CD4-positive, CD25-positive, alpha-beta regulatory T cell (primary cell): ENCODE measurements at places on chromosomes 2 and 18.

GRCh38 chr18:37836071-37836970 lies 270.7 kb upstream of the CELF4 start:
- DNase-seq, result no peak

DNA sequence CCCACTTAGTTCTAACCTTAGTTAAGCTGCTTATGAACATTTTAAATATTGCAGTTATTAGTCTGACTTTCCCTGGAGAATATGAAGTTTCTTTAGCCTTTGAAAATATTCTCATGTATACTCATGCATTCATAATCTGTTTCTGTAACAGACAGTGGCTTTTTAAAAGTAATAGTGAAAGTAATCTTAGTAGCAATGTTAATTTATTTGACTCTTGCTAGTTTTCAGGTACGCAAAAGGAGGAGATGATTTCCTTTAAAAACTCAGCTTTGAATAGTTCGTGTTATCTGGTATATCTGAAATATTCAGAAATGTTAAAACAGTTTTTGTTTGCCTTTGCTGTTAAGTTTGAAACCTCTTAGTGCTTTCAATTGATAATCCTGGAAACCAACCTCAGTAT lies 3.8 kb downstream of the ANKRD12 start:
- peak; percentile 41 for DNase-seq

- DNase-seq, result no peak
Observed at GRCh38 chr2:113060396-113060795, 1.4 kb downstream of the IL36RN start.

- DNase-seq, result no peak
Observed at GRCh38 chr2:174071321-174071720, 106.1 kb upstream of the SP3 start.

DNA sequence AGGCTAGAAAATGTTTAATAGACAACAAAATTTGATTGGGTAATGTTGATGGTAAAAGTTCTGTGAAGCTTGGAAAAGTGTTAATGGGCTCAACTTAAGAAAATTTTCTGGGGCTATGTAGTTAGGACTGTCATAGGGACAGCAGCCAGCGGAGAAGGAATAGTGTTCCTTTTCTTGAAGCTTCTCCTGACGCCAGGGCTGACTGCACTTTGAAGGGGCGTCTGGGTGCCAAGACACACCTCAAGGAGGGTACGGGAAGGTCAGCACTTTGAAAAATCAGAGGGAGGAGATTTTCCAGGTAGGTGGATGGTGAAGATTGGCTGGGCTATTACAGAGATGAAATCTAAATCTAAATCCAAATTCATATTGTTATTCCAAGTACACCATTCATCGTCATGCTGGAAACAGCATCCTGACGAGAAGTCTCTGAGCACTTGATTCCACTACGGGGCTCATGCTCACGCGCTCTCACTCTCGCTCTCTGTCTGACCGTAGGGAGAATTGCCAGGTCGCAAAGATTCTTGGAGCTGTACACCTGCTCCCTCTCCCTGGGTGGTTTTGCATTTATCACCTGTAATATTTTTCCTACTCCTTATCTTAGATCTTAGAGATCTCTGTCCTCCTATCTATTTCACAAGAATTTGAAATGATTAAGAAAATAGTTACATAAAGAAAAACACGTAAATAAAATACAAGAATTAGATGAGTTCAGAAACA lies 91.0 kb downstream of the ITGB1BP1 start:
- no peak for DNase-seq

- DNase-seq, result no peak
Observed at GRCh38 chr2:20198001-20198400, 26.9 kb downstream of the SDC1 start.

DNA sequence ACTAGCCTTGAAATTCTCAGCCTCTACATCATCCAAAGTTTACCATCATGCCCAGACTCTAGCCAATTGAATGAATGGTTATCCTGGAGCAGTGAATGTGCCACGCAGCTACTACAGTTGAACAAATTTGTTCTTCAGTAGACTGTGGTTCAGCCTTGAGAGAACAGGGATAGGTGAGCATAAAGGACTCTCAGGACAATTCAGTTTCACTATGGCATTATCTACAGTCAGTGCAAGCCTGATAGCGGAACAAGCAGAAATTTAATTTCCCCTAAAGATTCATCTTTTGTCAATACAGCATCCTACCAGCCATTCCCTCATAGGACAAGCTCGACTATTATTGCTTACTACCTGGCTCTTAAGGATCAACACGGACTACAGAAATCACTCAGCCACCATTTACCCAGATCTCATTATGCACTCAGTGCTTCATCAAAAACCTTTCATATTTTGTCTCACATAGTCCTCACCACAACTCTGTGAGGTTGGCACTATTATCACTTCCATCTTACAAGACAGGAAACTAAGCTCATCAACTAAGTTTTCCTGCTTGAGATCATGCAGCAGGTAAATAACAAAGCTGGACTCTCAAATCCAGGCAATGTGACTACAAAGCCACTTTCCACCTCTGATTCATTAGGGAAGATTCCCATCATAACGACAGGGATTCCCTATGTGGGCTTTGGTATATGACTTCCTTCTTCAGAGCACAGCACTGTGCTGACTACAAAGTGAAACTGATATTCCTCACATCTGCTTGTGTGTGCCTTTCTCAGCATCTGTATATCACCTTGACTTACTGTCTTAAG lies 181.5 kb upstream of the ACVR2A start:
- DNase-seq, result no peak

DNA sequence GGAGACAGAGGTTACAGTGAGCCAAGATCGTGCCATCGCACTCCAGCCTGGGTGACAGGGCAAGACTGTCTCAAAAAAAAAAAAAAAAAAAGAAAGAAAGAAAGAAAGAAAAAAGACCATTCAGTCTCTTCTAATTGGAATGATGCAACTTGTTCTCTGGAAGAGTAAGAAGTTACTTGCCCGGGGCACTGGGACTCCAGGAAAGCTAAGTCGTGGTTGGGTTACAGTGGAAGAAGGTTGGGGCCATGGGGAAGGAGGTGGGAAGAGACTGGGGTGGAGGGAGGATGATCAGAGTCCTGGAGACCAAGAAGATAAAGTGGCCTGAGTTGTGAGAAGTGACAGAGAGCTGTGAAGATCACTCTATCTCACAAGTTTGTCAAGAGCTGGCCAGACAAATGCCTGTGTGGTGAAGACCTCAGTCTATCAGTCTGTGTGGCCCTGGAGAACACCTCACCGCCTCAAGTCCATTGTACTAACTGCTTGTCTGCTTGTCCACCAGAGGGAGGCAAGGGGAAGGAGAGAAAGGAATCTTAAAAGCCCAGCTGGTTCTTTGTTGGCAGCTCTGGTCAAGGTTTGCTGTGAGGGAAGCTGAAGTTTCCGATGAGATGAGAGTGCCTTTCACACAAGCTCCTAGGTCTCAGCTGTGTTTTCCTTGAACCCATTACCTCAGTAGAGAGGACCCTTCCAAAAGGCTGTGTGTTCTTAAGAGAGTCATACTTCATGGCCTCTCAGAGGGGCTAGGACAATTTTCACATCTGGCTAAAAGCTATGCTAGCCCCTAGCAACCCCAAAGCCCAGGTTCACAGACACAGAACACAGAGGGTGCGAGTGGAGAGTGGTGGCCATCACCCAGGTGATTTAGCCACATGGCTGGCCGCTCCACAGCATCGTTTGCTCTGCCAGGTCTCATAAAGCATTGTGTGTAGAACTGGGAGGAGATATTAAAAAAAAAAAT lies 72.0 kb upstream of the TMEM178A start:
- DNase-seq, result no peak

GRCh38 chr2:239881031-239881471 lies 144.1 kb downstream of the NDUFA10 start:
- no peak for DNase-seq

DNA sequence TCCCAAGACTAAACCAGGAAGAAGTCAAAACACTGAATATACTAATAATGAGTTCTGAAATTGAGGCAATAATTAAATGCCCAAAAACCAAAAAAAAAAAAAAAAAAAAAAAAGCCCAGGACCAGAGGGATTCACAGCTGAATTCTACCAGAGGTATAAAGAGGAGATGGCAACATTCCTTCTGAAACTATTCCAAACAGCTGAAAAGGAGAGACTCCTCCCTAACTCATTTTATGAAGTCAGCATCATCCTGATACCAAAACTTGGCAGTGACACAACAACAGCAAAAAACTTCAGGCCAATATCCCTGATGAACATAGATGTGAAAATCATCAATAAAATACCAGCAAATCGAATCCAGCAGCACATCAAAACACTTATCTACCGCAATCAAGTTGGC lies 108.5 kb upstream of the COL3A1 start:
- DNase-seq, result no peak

GRCh38 chr2:28412625-28413151 lies 20.0 kb downstream of the FOSL2 start:
- DNase-seq, result no peak

DNA sequence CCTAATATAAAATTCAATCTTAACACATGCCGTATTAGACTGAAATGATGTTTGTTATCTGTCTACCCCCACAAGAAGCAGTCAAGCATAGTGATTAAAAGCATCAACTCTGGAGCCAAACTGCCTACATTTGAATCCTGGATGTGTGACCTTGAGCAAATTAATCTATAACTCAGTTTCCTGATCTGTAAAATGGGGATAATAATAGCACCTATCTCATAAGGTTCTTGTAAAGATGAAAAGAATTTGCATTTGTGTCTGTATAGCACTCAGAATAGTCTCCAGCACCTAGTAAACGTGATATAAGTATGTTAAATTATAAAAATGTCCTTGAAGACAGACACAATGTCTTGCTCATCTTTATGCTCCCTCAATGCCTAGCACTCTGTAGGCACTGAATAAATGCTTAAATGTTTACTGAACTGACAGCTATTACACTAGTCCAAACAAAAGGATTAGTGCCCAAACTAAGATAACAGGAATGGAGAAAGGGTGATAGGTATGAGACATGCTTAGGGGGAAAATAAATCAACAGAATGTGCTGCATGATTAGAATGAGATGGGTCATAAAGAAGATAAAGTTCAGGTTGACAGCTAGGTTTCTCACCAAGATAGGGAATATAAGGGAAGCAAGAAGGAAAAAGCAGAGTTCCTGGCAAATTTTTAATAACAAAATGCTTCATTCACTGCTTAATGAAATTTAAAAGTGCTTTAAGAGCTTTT lies 180.6 kb downstream of the ATAD2B start:
- no peak for DNase-seq

GRCh38 chr2:171811245-171811628 lies 82.8 kb downstream of the SLC25A12 start:
- no peak for DNase-seq

DNA sequence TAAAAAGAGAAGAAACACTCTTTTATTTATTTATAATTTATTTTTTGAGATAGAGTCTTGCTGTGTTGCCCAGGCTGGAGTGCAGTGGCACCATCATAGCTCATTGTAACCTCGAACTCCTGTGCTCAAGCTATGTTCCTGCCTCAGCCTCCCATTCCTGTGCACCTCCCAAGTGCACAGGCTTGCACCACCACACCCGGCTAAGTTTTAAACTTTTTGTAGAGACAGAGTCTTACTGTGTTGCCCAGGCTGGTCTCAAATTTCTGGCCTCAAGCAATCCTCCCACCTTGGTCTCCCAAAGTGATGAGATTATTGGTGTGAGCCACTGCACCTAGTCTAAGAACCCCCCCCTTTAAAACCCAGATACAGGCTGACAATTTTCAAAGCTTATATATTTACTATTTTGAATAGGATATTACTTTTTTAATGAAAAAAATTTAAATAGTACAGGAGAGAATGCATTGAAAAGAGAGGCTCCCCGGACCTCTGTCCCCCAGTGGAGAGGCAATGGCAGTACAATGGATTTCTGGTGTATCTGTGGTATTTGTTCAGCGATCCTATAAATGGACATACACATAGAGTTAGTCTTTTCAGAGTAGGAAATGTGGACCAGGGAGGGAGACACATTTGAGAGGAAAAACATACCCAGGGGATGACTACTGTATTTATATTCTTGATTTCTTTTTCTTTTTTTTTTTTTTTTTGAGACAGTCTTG lies 48.1 kb upstream of the CNOT11 start:
- DNase-seq, result no peak

- no peak for DNase-seq
Observed at GRCh38 chr18:73742957-73743356, 404.7 kb downstream of the FBXO15 start.

- DNase-seq, result no peak
Observed at GRCh38 chr2:20208476-20208859, 16.5 kb downstream of the SDC1 start.

DNA sequence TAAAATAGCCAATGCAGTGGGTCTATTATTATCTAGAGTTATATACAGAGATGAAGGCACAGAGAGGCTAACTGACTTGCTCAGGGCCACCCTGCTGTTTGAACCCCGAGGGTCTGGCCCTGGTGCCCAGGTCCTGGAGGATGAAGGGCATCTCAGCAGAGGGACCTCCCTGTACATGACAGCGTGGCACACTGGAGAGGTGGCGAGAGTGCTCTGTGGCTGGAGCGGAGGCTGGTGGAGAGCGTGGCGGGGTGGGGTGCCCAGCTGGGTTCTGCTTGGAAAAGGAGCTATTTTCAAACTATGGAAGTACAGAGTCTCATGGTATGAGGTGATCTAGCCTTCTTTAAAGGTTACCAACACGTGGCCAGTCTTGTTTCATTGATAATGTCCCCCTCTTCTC lies 35.8 kb downstream of the GREB1 start:
- no peak for DNase-seq

GRCh38 chr2:69050802-69051201 lies 37.8 kb downstream of the ANTXR1 start:
- no peak for DNase-seq

- no peak for DNase-seq
Observed at GRCh38 chr2:12050396-12050795, 304.0 kb downstream of the LPIN1 start.

DNA sequence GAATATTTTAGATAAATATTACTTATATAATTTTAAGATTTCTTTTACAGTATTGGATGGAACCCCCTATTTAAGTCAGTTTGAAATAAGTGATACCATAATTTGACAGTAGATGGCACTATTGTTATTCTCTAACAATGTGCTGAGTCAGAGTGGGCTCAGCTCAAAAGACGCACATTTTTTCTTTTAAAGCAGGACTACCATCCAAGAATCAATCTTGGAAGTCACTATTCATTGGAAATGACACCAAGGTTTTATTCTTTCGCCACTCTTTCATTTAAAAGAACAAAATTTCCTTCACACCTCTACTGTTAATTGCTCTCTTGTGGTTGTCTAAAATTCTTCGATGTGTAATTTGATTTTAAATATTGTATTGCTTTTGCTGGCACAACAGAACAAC lies 32.6 kb upstream of the SPAG16 start:
- no peak for DNase-seq

- DNase-seq, result no peak
Observed at GRCh38 chr2:205734436-205735037, 52.2 kb downstream of the NRP2 start.

GRCh38 chr2:96891591-96892333 lies 21.9 kb upstream of the SEMA4C start:
- no peak for DNase-seq

DNA sequence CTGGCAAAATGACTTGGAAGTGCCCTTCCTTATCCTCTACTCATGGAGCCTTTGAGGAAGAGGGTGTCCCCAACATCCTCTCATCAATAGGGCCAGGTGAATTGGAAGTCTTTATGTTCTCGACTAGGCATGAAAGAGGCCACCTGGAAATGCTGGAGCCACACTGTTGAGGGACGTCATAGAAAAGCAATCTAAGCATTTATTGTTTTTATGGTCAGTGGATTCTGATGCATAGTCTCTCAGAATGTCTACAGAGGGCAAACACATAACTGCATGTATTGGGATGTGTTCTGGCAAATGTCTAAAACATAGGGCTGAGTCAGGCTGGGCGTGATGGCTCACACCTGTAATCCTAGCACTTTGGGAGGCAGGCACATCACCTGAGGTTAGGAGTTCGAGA lies 246.6 kb upstream of the SP5 start:
- no peak for DNase-seq
